ENCODE measurements at places on chromosomes 7 and 10.

- no peak for DNase-seq
Observed at GRCh38 chr10:77165445-77166208, 472.0 kb downstream of the KCNMA1 start.

GRCh38 chr7:113000316-113001020 lies 86.2 kb downstream of the GPR85 start:
- DNase-seq, result no peak

- no peak for DNase-seq
Observed at GRCh38 chr10:59512951-59513350, 150.6 kb upstream of the FAM13C start.

DNA sequence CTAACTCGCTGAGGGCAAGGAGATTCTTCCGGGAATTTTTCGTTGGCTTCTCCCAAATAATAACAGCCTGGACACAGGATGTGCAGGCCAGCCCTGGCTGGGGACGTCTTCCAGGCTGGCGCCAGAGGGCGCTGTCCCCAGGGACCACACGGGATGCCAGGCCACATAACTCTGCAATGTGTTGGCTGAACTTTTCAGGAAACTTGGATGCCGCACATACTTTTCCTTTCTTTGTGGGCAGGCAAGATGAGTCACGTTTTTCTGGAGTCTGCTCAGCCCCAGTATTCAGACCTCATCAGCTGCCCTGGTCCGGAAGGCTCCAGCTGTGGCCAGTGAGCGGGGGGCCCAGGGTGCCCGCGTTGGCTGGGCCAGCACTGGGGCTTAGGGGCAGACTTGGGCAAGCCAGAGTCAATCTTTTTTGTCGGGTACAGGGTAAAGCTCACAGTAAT lies 122.7 kb downstream of the PRKAG2 start:
- DNase-seq, result no peak

DNA sequence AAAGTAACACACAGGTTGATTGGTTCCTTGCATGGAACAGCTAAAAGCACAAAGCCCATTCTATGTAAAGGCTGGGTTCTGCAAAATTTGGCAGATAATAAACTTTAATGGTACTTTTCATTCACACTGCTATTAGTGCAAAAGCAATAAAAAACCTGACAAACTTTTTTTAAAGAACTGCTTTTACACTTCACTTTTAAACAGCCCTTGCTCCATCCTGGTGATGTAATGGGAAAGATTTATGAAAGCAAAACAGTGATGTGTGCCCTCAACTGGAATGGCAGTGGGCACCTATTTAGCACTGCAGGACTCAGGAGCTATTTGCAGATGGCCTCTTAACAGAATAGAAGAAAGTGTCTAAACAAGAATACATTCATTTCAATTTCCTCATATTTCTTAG lies 44.9 kb downstream of the TSPAN12 start:
- DNase-seq, result no peak

GRCh38 chr7:33043501-33044400 lies 18.8 kb downstream of the NT5C3A start:
- no peak for DNase-seq

DNA sequence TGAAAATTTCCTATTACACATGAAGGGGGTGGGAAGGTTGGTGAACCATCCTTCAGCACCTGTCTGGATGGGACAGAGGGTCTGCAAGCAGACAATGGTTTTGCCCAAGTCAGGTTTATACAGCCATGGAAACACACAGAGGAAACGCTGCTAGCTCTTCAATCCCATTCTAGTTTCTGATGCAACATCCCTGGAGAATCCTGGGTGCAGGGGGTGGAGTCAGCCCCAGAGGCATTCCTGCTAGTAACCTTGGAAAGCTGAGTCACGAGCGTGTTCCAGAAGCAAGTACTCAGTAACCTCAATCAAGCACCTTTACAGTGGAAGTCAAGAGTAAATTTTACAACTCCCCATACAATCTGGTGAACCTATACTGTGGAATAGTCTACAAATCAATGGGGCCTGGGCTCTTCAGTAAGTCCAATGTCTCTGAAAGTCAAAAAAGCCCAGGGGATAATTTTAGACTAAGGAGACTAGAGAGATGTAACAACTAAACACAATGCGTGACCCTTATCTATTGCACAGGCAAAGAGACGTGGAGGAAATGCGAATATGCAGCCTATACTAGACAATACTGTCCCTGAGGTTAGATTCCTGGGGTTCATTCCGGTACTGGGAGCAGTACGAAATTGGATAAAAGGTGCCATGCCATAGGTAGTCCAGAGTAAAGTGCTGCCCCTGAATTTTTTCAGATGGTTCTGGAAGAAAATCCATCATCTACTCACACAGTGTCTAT lies 95.4 kb downstream of the ZRANB1 start:
- DNase-seq, result no peak

GRCh38 chr7:25392588-25393338 lies 164.5 kb upstream of the NPVF start:
- no peak for DNase-seq

DNA sequence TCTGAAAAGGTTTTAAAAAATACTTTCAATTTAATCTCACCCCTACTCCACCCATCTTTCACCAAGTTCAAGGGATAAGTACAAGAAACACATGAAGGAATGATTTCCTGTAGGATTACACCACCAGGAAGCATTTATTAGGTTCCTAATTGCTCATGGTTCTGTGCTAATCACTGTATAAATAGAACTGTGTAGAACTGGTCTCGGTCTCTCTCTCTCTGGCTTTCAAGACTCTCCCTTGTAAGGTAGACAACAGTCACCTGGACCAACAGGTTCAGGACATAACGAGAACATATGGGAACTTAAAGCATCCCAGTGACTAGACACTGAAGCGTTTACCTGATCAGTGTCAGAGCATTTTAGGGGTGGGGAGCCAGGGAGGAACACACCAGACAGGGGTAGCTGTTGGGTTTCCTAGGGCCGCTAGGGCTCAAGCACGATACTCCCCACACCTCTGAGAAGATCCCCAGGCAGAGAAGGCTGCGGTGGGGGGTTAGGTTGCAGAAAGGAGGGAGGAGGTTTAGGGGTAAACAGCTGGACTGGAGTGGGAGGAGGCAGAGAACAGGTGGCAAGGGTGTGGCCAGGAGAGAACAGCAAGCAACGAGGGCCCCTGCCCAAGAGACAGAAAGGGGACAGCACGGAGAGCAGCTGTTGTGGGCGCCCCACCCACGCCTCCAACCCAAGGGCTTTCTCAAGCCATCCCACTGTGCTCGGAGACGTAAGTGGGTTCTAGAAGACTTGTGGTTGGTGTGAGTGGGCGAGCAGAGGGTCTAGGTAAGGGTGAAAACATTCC lies 52.5 kb upstream of the USP6NL start:
- DNase-seq, result no peak

- DNase-seq, result no peak
Observed at GRCh38 chr7:127718340-127718679, 66.3 kb downstream of the SND1 start.

GRCh38 chr7:132213583-132213982 lies 362.7 kb downstream of the PLXNA4 start:
- no peak for DNase-seq

Data from stimulated activated CD8-positive, alpha-beta memory T cell treated with anti-CD3 and anti-CD28 coated beads, Interleukin-15, amount 100 ng/mL, for 24 hours (primary cell).